ENCODE measurements at places on chromosomes 16 and 17.
A peak's percentile ranks its signal among the peaks of the same experiment; 100 is the strongest.

GRCh38 chr16:51509336-51509735 lies 358.3 kb upstream of the SALL1 start:
- no peak for DNase-seq

- DNase-seq: no peak
Observed at GRCh38 chr16:30368792-30369090, 1.6 kb downstream of the TBC1D10B start.

DNA sequence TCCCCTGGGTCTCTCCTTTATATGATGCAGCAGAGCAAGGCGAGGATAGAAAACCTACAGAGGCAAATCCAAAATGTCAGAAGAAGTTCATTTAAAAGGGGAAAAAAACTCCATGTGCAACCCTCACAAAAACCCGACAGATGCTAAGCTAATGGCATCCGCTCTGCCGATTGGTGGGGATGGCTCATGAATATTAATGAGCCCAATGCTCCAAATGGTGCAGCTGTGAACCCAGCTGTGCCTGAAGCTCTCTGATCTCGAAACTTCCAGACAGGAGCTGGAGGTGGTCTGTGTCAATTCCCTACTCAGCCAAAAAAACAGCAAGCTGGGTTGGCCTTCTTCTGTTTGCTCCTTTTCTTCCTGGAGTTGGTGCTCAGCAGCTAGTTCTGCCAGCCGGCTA lies 15.5 kb downstream of the SNX11 start:
- no peak for DNase-seq

- DNase-seq: no peak
Observed at GRCh38 chr17:17910060-17910459, 62.1 kb downstream of the TOM1L2 start.

DNA sequence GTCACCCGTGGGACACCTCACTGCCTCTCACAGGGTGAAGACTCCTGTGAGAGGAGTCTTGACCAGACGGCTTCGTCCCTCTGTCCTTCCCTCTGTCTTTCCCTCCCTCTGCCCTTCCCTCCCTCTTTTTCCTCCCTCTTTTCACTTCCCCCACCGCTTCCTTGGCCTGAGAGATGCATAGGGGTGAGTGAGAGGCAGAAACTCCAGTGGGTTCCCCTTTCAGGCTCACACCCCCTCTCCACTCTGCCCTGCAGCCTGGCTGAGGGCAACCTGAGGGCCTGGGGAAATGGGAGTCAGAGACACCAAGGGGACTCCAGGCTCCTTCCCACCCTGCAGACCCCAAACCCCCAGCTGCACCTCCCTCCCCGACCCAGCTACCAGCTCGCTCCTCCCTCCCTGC lies 14.6 kb upstream of the KRT17 start:
- DNase-seq: no peak

DNA sequence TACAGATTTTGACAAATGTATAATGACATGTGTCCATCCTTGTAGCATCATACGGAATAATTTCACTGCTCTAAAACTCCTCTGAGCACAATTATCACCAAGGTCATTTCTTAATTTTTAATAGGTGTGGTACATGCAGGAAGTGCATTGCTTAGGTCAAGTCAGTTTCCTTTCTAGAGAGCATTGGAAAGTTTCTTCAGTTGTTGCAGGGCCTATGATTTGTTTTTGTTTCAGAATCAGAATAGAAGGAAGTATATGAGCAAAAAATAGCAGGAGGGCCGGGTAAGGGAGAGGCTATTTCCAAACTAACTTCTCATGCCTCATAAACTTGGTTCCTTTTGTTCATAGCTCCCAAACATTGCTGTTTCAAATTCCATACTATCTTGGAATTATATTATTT lies 24.0 kb upstream of the SLFN5 start:
- no peak for DNase-seq

- DNase-seq: no peak
Observed at GRCh38 chr17:12089809-12090384, 69.2 kb downstream of the MAP2K4 start.

DNA sequence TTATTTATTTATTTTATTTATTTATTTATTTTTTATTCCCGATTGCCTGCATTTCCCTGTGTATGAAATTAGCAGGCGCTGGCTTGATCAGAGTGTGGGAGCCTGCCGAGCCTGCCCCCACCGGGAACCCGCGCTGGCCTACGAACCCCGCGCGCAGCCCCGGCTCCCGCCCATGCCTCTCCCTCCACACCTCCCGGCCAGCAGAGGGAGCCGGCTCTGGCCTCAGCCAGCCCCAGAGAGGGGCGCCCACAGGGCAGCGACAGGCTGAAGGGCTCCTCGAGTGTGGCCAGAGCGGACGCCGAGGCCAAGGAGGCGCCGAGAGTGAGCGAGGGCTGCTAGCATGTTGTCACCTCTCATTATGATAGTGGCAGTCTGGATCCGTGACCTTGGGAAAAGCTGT lies 13.0 kb upstream of the RBL2 start:
- DNase-seq: no peak

DNA sequence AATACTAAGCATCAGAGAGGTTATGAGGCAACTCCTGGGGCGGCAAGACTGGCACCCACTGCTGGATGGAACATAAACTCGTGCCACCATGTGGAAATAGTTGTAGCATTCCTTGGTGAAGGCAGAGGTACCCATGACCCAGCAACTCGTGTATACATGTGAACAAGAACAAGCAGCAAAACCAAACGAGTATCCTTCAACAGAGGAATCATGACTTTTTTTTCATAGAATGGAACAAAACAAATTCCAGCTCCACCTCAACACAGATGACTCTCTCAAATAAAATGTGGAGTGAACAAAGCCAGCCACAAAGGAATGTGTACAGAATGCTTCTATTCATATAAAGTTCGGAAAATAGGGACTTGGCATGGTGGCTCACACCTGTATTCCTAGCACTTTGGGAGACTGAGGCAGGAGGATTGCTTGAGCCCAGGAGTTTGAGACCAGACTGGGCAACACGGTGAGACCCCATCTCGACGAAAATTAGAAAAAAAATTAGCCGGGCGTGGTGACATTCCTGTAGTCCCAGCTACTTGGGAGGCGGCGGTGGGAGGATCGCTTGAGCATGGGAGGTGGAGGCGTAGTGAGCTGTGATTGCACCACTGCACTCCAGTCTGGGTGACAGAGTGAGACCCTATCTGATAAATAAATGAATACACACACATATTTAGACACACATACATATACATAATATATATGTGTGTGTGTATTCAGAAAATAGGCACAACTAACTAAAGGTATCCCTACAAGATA lies 35.3 kb downstream of the B9D1 start:
- DNase-seq: no peak

- DNase-seq: no peak
Observed at GRCh38 chr17:34474706-34475105, 104.7 kb upstream of the TMEM132E start.

DNA sequence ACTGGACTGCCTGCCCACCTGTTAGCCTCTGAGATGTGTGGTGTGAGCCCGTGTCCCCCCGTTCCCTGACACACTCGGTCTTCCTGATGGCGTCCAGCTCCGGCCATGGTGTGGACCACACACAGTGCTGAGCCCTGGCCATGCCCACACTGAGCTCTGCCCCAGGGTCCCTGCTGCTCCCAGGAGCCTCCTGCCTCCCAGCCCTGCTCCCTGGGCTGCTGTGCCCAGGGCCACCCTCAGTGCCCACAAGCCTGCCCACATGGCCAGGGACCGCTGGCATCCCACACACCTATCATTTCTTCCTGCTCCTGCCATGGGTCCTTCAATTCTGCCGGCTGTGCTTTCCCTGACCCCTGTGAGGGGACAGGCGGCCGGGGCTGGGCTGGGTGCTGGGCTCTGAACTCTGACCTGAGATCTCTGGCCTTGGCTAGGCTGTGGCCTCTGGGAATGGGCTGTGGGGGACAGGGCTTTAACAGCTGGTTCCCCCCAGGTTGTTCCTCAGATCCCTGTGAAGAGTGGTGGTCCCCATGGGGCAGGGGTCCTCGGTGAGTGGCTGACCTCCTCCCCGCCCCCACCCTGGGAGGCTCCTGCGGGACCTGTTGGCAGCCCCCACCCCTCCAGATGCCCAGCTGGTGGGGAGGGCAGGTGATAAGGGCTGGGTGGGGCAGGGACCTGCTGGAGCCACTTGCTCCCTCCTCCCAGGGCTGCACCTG lies 4.0 kb downstream of the CEMP1 start:
- DNase-seq: no peak

DNA sequence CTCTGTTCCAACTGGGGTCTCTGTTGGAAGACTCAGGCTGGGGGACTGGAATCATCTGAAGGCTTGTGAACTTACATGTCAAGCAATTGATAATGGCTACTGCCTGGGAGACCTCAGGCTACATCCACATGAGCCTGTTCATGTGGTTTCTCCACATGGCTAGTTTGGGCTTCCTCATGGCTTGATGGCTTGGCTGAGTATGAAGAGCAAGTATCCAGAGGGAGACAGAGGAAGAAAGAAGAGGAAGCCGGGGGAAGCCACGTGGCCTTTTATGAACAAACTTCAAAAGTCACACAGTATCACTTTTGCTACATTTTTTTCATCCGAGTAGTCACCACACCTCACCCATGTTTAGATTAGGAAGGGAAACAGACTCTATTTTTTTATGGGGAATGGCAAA lies 158.9 kb downstream of the TRIM37 start:
- no peak for DNase-seq

GRCh38 chr16:27232901-27233625 lies 29.7 kb downstream of the KDM8 start:
- DNase-seq: peak; percentile 30

DNA sequence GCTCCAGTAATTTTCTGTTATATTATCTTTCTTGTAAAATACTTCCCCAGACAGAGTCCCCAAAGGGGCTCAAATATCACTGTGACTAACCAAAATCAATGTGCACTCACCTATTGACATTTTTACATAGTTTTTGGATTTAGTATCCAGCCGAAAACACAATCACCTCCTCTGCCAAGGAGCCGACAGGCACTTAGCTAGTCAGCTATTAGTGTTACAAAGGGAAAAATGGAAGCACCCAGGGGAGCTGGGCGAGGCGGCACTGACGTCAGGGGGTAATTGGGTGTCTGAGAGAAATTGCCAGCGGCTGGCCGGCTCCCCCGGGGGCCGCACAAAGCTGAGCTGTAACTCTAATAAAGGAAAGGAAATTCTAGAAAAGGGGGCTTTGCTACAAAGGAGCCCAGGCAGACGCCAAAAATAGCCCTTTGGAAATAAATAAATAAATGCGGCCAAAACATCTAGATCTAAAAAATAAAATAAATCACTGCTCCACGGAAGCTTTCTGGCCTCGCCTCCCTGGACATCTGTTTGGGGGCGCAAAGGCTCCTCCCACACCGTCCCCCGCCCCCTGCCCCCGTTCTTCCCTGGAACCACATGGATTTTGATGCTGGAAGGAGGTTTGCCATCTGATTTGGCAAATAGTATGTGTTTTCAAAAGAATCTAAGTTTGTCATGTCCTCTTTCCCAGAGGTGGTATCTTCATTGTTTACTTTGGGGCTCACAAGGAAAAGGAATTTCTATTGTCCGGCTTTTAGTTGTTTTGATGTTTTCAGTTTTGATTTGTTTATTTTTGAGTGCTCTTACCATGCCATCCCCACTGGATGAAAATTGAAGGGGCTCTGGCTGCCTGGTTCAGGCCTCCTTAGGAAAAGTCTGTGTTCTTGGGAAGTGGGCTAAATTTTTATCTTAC lies 156.7 kb downstream of the ZNF423 start:
- DNase-seq: no peak

DNA sequence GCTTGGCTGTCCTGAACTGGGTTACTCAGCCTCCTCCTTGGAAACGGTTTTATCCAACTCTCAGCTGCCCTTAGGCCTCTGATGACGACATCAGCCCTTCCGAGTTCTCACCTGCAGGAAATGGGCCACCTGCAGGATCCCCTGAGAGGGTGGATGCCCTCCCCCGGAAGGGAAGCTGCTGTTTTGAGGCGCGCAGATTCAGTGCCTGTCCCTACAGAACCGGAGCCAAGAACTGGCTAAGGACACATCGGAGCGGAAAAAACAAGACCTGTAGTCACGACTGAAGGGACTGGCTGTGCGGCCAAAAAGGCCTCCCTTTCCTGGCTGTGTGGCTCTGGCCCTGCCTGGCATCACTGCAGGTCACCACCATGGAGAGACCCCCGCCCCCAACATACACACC lies 11.7 kb upstream of the C16orf95 start:
- no peak for DNase-seq

DNA sequence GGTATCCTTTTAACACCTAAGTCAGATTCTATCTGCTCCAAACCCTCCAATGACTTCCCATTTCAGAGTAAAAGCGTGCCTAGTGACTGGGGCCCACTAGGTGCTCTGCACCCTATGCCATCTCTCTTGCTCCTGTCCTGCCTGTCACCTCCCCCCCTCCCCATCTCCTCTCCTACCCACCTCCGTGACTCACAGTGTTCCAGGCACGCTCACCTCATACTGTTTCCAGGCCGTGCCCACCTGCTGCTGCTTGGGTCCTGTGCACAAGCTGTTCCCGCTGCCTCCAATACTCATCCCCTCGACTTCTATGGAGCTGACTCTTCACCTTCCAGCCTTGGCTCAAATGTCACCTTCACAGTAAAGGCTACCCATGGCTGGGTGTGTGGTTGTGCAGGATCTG lies 21.7 kb downstream of the DNAH3 start:
- DNase-seq: no peak

- no peak for DNase-seq
Observed at GRCh38 chr16:15644267-15644961, 1.5 kb upstream of the MARF1 start.

DNA sequence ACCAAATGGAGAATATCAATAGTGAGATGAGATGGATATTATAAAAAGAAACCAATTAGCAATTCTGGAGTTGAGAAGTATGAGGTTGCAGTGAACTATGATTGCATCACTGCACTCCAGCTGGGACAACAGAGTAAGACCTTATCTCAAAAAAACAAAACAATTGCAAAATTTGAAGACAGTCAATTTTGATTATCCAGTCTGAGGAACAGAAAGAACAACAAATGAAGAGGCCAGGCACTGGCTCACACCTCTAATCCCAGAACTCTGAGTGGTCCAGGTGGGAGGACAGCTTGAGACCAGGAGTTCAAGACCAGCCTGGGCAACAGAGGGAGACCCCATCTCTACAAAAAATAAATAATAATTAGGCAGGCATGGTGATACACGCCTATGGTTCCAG lies 35.0 kb downstream of the USP32 start:
- no peak for DNase-seq

- DNase-seq: no peak
Observed at GRCh38 chr16:48126801-48127644, 28.8 kb downstream of the ABCC12 start.

- DNase-seq: no peak
Observed at GRCh38 chr17:18381953-18382245, 4.3 kb downstream of the EVPLL start.

GRCh38 chr16:50610331-50611262 lies 62.4 kb downstream of the NKD1 start:
- DNase-seq: no peak

GRCh38 chr16:56520251-56520577 lies 390 bp upstream of the BBS2 start:
- no peak for DNase-seq

DNA sequence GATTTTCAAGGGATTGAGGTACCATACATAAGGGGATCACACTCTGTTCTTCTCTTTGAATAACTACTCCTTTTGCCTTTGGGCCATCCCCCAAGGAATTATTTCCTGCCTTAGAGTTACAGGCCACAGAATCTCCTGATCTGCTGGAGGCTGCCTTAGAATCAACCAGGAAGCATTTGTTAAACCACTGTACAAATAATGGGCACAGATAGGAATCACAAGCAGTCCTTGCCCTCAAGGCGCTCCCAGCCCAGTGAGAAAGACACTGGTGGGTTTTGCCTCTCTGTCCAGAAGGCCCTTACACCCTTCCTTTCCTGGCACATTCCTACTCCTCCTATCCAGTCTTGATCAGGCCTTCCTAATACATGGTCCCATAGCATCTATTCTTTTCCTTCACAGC lies 45.9 kb downstream of the MRTFB start:
- no peak for DNase-seq

- peak; percentile 73 for DNase-seq
Observed at GRCh38 chr17:17001874-17002520, 30.1 kb upstream of the TNFRSF13B start.
